ENCODE measurements at places on chromosomes 4 and X.

DNA sequence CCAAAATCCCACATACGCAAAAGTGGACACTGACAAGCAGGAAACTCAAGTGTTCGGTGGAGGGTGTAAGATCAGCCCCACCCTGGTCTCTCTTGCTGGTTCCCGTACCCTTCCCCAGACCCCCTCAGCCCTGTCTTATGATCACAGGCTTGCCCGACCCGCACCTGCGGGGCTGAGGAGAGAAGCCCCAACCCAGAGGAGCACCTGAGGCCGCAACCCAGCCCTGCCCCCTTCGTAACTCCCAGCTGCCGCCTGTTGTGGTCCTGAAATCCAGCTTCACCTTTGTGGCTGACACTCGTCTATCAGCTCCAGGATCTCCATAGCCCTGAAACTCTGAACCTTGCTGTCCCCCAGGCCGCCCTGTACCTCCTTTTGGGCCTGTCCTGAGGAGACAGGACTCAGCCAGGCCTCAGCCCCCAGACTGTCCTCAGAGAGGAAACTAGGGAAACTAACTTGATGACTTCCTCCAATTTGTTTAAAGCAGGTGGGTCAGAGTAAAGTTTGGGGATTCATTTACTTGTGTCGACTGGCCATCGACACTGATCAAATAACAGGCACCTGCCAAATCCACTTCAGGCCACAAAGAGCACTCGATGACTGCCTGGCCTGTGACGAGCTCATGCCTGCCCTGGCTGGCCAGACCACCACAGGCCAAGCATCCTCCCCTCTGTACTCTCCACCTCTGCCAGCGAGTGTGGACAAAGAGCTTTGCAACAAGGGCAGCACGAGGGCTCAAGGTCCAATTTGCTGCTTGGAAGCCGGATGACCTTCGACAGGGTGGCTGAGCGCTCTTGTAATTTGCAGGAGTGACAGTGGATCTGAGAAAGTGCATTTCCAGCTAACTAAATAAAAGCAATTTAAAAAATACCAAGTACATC is 19.3 kb downstream of the DCTD start:
- DNase-seq, result no peak

DNA sequence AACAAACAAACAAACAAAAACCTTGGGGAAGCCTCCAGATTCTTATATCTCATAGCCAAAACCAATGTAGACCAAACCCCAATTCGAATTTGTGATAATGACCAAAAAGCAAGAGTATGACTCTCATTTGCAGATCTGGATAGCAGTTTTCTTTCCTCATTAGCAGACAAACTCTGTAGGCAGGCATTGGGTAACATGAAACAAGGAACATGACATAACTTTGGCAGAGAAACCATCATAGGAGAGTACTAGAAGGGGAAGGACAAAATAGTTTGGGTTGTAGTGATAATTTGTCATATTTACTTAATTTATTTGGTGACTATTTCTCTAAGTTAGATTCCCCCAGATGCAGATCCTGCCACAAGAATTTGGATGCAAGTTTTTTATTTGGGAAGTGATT is 187.8 kb downstream of the MID1IP1 start:
- no peak for DNase-seq

- no peak for DNase-seq
Measured at GRCh38 chr4:100742045-100742444, 224.2 kb upstream of the EMCN start.

DNA sequence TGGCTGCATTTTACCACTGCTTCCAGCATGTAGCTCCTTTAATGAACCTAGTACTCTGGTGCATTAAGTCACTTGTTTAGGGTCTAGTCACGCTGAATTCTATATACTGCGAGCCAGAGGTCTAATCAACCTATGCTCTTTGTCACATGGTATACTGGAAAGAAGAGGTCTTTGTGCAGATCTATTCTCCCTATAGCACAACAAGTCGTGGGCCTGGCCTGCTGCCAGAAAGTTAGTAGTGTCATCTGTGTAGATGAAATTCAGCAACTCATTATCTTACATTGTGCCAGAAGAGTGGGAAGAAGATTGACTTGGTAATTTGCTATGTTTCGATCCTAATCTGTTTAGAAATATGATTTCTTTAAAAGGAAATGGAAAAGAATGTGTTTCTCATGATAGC is 80.8 kb downstream of the AWAT2 start:
- DNase-seq, result no peak

GRCh38 chrX:131217989-131218388 is 71.1 kb downstream of the IGSF1 start:
- no peak for DNase-seq

DNA sequence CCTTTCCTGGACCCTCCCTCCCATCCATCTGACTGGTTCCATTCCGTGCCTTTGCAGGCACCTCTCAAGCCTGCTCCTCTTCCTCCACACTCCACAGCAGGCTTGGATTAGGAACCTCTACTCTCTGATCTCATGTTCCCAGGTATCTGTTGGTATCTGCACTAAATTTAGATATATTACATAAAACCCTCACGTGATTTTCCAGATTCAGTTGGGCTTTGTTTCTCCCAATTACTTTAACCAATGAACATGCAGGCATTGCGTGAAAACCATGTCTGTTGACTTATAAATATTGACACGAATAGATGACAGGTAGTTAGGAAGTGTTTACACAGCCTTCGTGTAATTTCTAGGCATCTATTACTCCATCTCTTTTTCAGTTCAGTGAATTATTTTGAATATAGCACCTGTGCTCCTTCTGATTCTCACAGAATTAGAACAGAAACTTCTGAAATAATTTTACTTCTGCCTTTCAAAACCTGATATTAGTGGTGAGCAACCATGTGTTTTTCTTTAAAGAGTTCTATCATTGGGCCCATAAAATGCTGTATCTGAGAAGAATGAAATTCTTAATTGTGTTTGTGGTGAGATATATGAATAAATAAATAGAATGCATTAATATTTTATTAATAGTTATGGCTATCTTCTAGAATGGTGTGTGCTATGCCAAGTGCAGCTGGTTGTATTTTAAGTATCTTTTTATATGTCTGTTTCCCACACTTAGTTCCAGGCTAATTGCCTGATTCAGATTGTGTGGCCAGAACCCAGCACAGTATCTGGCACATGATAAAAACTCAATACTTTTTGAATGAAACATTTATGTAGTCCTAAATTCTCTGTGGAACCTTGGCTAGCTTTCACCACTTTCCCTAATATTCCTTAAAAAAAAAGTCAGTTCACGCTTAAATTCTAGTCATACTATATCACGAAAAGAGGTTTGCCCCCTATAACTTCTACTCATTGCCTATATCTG is 304.8 kb downstream of the QDPR start:
- no peak for DNase-seq

GRCh38 chr4:67160394-67160793 is 384.9 kb downstream of the CENPC start:
- no peak for DNase-seq

GRCh38 chr4:15151033-15151432 is 148.8 kb downstream of the CPEB2 start:
- no peak for DNase-seq

DNA sequence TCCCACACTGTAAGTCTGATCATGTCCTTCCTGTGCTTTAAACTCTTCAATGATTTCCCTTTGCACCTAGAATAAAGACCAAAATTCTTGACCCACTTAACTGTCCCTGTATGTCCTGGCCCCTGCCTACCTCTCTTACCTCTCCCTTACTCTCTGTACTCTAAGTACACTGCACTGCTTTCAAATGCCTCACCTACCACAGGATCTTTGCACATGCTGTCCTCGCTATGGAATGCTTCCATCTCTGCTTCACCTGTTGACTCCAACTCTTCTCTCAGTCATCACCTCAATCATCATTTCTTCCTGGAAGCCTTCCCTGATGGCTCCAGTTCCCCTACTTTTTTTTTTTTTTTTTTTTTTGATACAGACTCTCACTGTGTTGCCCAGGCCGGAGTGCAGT is 29.0 kb upstream of the SEPTIN6 start:
- no peak for DNase-seq

- DNase-seq, result peak; percentile 27
Measured at GRCh38 chrX:12956704-12957534, 18.0 kb upstream of the TMSB4X start.

DNA sequence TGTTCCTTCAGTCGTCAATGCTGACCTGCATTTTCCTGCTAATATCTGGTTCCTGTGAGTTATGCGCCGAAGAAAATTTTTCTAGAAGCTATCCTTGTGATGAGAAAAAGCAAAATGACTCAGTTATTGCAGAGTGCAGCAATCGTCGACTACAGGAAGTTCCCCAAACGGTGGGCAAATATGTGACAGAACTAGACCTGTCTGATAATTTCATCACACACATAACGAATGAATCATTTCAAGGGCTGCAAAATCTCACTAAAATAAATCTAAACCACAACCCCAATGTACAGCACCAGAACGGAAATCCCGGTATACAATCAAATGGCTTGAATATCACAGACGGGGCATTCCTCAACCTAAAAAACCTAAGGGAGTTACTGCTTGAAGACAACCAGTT is 12.6 kb downstream of the TLR8 start:
- no peak for DNase-seq

GRCh38 chrX:155216940-155217440 is 730 bp downstream of the VBP1 start:
- no peak for DNase-seq

DNA sequence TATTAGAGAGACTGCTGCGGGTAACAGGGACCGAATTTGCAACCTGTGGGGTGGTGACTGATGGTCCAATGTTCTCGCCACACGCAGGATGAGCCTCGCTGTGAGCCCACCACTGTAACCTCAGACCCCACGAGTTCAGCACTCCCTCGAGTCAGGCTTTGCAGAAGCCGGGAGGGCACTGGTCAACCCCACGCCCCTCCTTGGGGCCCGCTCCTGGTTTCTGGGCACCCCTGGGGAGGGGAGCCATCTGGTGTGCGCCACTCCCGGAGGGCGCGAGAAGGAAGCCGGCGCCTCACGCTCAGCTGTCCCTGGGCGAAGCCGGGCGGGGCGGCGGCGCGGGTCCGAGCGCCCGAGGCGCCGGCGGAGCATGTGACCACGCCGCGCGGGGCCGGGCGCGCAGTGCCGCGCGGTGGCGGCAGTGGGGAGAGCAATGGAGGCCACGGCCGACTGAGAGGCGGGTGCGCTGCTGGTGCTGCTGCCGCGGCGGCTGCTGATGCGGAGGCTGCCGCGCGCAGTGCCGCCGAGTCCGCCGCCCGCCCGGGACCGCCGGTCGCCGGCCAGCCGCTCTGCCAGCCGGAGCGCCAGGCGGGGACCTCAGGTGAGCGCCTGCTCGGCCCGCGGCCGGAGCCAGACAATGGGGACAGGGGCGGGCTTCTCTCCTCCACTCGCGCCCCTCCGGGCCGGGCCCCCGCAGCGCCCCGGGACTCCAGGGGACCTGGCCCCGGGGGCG is 100.1 kb downstream of the CEP135 start:
- DNase-seq, result peak; percentile 40

DNA sequence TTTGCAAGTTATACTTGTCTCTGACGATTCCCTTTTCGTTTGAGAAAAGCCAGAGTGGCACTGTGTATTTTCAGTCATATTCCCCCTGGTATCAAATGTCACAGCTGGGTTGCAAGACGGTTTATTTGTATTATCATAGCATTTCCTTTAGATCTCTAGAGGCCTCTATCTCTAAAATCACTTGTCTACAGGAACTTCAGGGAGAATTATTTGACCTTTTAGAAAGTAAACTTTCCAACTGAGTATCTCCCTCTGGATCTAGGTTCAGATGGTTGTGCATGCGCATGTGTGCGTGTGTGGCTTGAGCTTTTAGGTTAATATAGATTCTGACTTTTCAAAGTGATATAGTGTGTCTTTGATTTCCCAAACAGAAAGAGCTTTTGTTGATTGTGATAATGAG is 15.1 kb upstream of the TAB3 start:
- no peak for DNase-seq

DNA sequence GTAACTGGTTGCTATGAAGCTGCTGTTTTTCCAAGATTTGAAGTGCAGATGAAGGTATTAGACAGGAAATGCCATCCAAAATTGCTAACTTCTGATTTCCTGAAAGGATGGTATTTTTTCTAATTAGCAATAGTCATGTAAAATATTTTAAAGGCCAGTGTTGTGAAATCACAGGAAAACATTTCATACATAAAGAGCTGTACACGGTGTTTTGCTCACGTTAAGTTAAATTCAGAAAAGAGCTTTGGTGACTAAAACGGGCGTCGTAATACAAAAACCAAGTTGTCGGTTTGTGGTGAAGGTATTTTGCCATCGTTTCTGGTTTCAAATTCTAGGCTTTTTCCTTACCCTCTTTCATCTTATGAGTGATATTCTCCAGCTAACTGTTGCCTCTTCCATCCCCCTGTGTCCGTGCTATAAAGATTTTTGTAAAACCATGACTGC is 39.8 kb downstream of the AFF1 start:
- DNase-seq, result no peak

DNA sequence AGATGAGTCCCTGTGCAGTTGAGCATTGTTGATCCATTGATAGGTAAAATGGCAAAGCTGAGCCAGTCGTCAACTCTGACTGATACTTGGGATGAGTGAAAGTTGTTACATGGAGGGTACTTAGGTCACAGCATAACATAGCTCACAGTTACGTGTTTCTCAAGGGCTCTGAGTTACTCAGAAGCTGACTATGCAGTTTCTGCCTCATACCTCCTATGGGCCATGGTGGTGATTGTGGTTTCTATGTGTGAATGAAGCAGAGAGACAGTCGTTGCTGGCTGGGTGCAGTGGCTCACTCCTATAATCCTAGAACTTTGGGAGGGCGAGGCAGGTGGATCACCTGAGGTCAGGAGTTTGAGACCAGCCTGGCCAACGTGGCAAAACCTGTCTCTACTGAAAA is 30.8 kb downstream of the FRMPD3 start:
- no peak for DNase-seq

DNA sequence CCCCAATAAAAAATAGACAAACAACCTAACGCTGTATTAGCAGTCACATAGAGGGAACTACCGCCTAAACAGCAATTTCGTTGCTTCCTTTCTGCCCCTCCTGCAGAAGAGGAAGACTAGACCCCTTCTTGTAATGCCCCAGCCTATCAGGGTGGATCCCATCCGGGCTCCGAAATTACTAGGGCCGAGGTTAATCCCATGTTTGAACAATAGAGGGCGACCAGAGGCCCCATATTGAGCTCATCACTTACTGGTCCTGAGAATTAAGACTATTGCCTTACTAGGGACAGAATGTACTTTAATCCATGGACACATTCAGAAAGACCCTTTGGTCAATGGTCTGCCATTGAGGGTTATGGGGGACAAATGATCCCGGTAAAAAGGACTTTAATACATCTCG is 11.8 kb upstream of the ZNF630 start:
- no peak for DNase-seq

DNA sequence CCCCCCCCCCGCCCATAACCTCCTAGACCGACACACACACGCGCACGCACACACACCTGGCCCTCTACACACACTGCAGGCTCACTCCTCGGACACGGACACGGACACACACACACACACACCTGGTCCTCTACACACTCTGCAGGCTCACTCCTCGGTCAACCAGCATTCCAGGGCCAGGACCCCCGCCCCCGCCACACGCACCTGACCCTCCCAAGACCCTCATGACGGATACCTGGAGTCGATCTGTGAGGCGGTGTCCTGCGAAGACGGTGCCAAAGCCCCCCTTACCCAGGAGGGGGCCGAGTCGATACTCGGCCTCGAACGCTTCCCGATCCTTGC is 552 bp downstream of the PIM2 start:
- no peak for DNase-seq

All from C1 segment of cervical spinal cord (tissue), 14 donors.